ENCODE measurements at places on chromosomes 13 and 19.

DNA sequence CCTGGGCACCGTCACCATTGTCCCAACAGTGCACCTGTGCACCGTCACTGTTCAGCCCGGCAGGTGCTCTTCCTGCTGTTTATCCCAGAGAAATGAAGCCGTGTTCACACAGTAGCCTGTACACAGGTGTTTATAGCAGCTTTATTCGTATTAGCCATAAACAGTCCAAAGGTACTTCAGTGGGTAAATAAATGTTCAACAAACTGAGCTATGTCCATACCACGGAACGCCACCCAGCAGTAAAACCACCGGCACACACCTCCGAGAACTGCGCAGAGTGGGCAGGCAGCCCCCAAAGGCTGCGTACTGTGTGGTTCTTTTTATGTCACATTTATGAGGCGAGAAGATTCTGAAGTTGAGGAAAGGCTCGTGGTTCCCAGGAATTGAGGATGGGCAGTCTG, 44.9 kb upstream of the DCUN1D2 start:
- no peak for DNase-seq

- DNase-seq = no peak
Observed at GRCh38 chr19:4234862-4235201, 5.5 kb downstream of the EBI3 start.

- DNase-seq = no peak
Observed at GRCh38 chr13:97321101-97321500, 99.0 kb downstream of the MBNL2 start.

DNA sequence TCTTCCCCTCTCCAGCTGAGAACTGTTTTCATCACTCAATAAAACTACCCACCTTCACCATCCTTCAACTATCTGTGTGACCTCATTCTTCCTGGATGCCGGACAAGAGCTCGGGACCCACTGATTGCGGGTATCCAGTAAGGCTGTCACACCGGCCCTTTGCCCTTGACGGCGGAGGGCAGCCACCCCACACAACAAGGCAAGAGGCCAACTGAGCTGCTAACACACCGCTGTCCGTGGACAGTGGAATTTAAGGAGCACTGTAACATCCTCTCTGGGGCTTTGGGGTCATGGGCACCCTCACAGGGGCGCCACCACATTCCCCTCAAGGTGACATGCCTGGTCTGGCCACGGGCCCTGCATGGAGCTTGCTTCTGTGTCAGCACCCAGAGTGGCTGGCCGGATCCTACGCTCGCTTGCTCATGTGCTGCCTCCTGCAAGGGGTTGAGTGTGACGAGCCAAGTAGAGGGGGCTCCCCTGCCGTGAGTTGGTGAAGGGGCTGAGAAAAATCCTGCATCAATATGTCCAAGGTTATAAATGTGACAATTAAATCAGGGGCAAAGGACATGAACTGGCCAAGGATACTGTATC, 31.4 kb downstream of the LHFPL6 start:
- no peak for DNase-seq

DNA sequence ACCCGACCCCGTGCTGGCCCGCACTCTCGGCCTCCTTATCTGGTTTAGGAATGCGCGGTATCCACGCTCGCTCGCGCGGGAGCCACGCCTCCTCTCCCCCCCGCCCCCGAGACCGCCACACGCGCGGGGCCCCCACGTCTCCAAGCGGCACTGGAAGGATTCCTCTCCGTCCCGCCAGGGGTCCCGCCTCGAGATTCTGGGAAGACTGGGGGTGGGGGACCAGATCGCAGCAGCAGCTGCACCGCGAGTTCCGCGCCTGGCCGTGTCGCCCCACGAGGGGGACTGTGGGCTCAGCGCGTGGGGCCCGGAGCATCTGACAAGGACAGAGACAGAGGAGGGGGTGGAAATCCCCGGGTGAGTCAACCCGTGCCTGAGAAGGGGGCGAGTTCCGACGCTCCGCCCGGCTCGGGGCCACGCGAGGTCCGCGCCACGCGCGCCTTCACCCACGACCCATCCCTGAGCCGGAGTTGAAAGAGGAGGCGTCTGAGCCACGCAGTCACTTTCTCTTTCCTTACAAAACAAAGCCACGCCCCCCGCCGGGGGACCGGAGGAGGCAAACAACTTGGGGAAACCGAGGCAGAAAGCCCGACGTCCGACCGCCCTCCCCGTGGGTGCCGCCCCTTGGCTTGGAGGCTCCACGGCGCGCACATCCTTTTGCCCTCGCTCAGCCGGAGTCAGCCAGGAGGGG, 814 bp downstream of the S1PR2 start:
- no peak for DNase-seq
